ENCODE measurements at places on chromosomes 5 and 9. TPM values are rescaled to one million over a fixed set of nuclear protein-coding genes. Genes with fewer than 3 reads are reported as not detected.

DNA sequence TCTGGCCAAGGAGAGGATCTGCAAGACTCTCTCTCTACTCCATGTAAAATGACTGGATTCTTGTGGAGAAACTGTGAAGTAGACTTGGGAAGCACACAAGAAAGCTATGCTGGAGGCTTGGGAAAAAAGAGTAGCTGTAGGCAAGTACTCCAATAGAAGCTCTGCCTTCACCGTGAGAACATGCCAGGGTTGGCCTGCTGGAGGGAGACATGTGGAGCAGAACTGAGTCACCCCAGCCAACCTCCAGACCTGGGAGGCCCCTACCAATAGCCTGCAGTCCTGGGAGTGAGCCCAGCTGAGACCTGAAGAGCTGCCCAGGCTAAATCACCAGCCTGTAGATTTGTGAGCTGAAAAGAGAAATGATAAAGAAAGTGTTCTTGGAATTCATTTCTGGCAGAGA lies 66.6 kb downstream of the DEPDC1B start:
- no peak for DNase-seq
- H3K36me3 ChIP-seq, result peaks cover 32% of the 10 kb centered on the region
- no peak overlapping the region for H3K27ac ChIP-seq

DNA sequence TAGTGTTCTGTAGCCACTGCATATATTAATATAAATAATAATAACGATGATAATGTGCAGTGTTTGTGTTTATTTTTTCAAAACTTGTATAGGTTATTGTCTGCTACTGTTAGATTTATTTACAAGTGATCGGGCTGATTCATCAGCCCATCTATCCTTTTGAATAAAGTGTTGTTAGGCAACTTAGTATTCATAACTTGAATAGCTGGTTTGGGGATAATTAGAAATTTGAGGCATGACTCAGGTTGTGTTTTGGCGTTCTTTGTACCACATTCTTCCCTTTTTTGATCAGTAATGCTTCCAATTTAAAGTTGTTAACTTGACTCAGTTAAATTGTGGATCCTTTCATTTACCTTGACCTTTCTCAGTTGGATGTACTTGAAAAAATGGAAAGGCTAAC lies 69.7 kb downstream of the FOCAD start:
- DNase-seq, result no peak
- no peak overlapping the region for H3K4me3 ChIP-seq
- peaks cover 7% of the 10 kb centered on the region for H3K36me3 ChIP-seq
- no peaks in the 10 kb centered on the region for H3K4me1 ChIP-seq

DNA sequence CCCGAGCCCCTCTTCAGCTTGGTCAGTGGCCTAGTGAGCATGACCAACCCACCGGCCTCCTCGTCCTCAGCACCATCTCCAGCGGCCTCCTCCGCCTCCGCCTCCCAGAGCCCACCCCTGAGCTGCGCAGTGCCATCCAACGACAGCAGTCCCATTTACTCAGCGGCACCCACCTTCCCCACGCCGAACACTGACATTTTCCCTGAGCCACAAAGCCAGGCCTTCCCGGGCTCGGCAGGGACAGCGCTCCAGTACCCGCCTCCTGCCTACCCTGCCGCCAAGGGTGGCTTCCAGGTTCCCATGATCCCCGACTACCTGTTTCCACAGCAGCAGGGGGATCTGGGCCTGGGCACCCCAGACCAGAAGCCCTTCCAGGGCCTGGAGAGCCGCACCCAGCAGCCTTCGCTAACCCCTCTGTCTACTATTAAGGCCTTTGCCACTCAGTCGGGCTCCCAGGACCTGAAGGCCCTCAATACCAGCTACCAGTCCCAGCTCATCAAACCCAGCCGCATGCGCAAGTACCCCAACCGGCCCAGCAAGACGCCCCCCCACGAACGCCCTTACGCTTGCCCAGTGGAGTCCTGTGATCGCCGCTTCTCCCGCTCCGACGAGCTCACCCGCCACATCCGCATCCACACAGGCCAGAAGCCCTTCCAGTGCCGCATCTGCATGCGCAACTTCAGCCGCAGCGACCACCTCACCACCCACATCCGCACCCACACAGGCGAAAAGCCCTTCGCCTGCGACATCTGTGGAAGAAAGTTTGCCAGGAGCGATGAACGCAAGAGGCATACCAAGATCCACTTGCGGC lies 1.8 kb downstream of the EGR1 start:
- H3K36me3 ChIP-seq, result peaks cover 10% of the 10 kb centered on the region
- H3K27ac ChIP-seq, result no peak overlapping the region
- peak overlapping the region; percentile 98 for H3K4me3 ChIP-seq
- peaks cover 12% of the 10 kb centered on the region for H3K27me3 ChIP-seq
- H3K4me1 ChIP-seq, result peaks cover 7% of the 10 kb centered on the region
- DNase-seq, result no peak

DNA sequence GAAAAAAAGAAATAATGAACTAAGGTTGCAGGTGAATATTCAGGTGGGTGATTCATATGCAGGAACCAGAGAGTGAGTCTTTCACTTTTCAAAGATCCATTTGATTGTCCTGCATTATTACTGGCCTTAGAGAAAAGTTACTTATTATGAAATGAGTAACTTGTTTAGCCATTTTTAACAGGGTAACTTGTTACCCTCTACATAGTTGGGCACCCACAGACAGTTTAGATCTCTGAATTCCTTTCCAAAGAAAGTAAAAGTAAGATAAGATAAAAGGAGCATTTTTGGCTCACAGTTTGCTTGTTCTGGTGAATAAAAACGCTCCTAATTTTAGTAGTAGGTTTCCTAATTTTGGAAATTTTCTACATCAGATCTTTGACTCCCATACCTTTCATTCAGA lies 54.1 kb upstream of the DAB2 start:
- no peaks in the 10 kb centered on the region for H3K4me1 ChIP-seq
- H3K27me3 ChIP-seq, result no peaks in the 10 kb centered on the region
- no peaks in the 10 kb centered on the region for H3K36me3 ChIP-seq
- DNase-seq, result no peak

GRCh38 chr9:125639057-125639456 lies 68.0 kb downstream of the MAPKAP1 start:
- no peak overlapping the region for H3K27ac ChIP-seq
- H3K27me3 ChIP-seq, result no peaks in the 10 kb centered on the region
- no peak overlapping the region for H3K4me3 ChIP-seq
- H3K36me3 ChIP-seq, result no peaks in the 10 kb centered on the region

Gene SLCO4C1
- 1.8 TPM for total RNA-seq

Gene LRRC14B
- not detected for total RNA-seq

Data from endodermal cell (in vitro differentiated cells).